Activated CD4-positive, alpha-beta memory T cell treated with anti-CD3 and anti-CD28 coated beads, Interleukin-2, amount 10 ng/mL, durations not matched to agents 7 days and 5 days (primary cell): ENCODE measurements at places on chromosomes 7 and 10.

- DNase-seq = no peak
Observed at GRCh38 chr10:69069090-69070042, 18.5 kb upstream of the SRGN start.

DNA sequence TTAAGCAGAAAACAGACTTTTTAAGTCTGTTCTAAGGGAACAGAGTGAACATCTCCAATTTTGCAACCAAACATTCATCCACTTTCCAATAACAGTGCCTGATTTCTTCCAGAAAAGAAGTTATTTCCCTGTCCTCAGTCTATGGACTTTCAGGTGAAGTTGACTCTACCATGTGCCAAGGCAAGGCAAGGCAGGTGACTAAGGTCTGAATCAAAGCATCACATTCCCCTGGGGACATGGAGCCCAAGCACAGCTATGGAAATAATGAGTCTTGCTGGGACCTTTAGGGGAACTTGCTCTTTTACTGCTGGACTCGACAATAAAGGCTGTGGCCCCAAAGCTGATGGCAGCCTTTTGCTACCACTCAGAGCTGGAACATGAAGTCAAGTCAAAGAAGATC is 182.2 kb downstream of the FGFR2 start:
- no peak for DNase-seq

DNA sequence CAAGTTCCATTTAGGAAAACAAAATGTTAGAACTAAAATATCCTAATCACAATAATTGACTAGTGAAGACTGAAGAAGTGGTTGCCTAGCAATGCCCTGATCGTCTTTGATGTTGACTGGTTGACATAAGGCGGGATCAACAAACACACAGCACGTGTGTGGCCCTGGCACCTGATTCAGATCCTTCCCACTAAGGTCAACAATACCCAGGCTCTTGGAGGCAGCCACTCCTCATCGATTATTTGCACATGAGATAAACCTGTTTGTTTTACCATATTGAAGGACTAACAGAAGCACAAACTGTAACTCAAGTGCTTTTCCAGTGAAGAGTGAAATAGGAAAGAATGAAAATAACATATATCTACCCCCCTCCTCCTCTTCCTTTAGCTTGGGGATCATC is 15.6 kb downstream of the FANK1 start:
- no peak for DNase-seq

DNA sequence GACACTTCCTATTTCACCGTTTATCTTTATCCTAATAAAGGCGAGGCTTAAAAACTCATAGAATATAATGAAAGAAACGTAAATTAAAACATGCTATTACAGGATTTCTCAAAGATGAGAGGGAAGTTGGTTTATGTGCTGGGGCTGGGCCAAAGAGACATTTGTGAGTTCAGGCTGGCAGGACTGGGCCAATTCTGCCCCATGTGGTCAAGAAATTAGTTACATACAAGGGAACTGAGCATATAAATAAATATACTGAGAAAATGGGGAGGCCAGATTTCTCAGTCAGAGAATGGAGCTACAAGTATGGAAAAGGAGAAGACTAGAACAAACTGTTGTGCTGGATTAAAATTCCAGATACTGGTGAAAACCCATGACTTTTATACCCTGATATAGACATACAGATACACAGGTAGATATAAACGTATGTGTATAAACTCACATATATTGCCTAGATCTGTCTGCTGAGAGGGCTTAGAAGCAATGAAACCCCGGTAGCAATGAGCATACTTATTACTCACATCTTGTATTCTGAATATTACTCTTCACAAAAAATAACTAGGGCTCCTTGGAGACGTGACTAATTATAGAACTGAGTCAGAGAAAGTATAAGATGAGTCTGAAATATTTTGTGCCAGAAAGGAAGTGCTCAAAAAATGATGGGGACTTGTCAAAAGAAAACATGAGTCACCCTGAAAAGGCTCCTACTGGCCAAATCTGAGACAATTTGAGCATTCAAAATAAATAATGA is 155.7 kb upstream of the FGFR2 start:
- no peak for DNase-seq

DNA sequence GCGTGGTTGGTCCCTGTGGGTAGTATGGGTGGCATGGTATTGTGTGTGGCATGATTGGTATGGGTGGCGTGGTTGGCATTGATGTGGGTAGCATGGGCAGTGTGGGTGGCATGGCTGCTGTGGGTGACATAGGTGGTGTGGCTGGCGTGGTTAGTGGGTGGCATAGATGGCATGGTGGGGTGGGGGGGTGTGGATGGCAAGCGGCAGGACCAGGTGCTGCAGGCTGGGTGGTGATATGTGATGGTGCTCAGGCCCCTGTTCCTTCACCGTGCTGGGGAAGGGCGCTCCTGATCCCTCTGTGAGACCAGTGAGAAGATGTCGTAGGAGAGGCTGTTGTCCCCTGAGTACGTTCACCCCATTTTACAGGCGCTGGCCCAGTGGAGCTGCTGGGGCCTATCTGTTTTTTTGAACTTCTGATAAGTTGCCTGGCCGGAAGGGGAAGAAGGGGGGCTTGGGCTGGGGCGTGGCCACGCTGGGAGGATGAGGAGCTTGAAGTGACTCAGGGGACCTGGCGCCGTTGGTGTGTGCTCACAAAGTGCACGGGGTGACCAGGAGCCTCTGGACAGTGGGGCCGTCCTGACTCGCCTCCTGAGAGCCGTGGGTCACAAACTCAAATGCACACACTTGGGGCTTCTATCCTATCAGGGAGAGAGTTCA is 17.5 kb downstream of the INPP5A start:
- DNase-seq = no peak

- no peak for DNase-seq
Observed at GRCh38 chr10:64733980-64734379, 1212.8 kb downstream of the REEP3 start.

DNA sequence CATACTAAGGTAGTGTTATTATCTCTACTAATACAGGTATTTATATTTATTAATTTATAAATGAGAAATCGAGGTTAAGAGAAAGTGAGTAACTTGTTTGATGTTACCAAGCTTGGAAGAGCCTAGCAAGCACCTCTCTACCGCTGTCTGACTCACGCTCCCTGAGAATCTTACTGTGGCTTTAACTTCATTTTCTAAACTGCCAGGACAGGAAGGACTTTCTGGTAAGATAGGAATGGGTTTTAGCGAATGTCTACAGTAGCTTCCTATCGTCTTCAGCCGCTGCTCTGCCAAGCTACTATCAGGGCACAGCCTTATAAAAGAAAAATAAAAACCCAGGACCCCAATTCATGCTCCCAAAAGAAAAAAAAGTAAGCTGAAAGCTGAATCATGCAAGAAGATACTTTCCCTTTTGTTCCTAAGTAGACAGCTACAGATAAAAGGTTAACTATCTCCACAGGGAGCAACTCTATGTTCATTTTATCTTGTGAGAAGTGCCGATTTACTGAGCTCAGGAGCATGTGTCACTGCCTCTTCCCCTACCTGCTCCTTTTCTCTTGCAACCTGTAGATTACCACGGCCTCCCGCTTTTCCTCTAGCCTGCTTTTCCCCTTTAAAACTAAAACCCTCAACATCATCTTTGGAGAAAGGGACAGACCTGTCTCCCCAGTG is 60.2 kb downstream of the THNSL1 start:
- DNase-seq = no peak

DNA sequence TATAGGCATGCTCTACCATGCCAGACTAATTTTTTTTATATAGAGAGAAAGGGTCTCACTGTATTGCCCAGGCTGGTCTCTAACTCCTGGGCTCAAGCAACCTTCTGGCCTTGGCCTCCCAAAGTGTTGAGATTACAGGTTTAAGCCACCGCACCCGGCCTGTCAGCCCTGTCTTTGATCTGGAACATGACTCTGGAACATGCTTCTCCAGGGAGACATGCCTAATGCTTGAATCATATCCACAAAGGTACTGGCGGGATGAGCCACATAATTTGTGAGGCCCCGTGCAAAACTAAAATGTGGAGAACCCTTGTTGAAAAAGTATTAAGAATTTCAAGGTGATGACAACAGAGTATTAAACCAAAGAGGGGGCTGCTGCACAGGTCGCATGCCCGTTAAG is 282.8 kb downstream of the ARHGAP12 start:
- DNase-seq = no peak

DNA sequence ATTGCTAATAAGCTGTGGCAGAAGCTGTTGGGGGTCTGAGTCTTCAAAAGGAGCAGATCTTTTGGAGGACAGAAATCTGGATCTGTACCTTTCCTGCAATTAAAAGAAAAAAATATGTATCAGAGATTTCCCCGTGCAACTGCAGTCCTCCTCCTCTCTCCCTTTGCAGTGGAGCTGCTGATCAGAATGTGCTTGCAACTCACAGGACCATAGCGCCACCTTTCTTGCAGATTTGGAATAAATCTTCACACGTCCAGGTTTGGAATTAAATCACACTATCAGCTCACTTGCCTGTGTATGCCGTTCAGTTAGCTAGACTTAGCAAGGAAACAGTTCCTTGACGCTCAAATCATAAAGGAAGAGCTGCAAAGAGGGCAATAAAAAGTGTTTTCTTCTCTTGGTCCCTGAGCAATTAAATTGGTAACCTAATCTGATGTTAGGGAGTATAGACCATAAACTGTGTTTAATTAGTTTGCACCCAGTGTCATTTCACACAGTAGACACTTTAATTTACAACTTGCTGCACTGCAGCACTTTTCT is 77.4 kb downstream of the PON1 start:
- peak; percentile 16 for DNase-seq

- peak; percentile 11 for DNase-seq
Observed at GRCh38 chr10:42962902-42963231, 114.0 kb upstream of the RET start.

- DNase-seq = no peak
Observed at GRCh38 chr10:85433248-85433647, 933.3 kb downstream of the GRID1 start.

DNA sequence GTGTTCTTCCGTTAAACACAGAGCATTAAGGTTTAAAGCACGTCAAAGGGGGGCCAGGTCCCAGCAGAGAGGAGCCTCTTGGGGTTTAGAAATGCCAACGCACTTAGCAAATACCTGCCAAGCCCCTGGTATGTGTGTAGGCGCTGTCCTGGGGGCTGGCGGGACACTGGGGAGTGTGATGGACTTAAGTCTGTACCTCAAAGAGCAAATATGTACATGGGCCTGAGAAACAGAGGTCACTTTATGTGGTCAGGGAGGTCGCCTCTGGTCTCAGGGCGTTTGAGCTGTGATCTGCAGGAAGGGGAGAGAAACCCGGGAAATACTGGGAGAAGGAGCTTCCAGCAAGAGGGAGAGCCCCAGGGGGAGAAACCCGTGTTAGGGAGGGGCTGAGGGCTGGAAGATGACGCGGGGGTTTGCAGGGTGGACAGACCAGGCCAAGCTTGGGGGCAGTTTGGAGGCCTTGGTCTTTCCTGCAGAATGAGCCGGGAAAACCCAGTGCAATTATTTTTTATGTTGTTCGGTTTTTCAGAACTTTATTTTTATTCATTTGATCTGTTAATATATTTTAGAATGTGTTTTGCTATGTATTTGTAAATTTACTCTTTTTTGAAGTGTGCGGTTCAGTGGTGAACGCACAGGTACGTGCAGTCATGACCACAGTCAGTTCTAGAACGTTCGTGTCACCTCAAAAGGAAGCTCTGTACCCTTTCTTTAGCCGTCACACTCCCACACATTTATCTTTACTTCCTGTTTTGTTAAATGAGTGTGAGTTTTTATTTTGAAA is 441.4 kb upstream of the FOXK1 start:
- DNase-seq = no peak

DNA sequence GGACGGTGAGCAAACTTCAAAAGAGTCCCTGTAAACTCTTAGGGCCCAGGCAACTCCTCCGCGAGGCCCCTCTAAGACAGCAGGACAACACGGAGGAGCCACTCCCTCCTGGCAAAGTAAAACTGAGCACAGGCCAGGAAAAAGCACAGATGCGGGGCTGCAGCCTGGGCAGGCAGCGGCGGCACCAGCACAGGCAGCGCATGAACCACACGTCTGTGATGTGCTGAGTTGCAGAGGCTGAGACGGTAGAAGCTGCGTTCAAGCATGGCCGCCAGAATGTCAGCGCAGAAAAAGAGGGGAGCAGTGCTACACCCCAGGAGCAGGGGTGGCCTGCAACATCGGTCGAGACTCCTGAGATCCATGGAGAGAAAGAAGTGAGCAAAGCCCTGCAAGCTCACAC is 46.1 kb upstream of the STK17A start:
- no peak for DNase-seq

DNA sequence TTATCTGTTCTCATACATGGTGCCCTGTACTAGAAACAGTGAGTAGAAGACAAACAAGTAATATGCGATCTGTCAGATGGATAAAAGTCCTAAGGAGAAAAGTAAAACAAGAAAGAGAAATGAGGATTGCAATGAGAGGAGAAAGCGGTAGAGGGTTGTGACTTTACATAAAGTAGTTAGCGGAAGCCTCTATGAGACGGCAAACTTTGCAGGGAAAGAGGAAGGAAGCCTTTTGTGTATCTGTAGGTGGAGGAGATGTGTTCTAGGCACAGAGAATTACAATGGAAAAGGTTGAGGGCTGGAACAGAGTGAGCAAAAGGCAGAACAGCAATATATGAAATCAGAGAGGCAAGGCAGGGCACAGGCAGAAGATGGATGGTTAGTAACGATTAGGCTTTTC is 150.4 kb upstream of the SEMA3E start:
- no peak for DNase-seq

GRCh38 chr10:113362645-113363091 is 190.2 kb upstream of the HABP2 start:
- no peak for DNase-seq

DNA sequence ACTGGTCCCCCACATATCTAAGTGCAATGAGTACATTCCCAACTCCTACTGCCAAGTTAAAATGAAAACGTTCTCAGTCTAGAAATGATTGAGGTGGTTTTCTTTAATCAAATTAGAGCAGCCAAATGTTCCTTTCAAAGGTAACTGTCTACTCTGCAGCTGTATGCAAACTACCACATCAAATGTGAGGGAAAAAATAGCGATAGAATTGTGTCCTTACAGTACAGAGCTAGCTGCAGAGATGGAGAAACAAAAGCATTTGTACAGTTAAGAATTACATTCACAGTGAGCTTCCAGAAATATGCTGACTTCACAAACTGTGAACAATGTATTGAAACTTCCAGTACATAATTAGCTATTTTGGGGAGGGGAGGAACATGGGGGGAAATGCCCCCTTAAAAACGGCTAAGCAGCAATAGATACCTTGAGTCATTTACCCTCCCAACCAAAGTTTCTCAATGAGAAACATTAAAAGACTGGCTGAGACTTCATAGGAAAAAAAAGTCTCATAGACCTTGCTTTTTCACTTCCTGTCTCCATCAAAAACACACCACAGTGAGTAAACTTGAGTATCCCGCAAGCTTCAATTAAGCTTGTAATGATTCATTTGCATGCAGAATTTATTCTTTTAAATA is 22.9 kb downstream of the CDK6 start:
- no peak for DNase-seq

GRCh38 chr7:112272921-112273561 is 66.5 kb downstream of the ZNF277 start:
- peak; percentile 26 for DNase-seq

- DNase-seq = peak; percentile 28
Observed at GRCh38 chr10:77643795-77644468, 6.3 kb upstream of the KCNMA1 start.

DNA sequence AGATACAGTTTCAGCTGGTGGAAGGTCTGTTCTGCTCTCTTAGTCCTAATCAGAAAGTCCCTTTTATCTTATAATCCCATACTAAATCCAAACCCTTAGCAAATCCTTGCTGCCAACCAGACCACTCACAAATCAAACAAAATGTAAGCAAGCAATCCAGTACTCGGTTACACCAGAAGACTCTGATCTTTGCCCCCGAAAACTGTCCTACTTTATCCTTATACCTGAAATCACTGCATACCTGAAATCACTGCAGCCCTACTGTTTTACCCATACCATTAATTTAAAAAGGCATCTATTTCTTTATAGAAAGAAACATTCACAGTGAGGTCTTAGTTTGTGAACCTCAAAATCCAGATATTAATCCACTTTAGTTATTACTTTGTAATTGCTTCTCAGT is 64.7 kb downstream of the GSDME start:
- DNase-seq = no peak
